ENCODE measurements at places on chromosomes 16 and 17.

- no peak for DNase-seq
Observed at GRCh38 chr16:88746506-88746905, 38.5 kb downstream of the PIEZO1 start.

DNA sequence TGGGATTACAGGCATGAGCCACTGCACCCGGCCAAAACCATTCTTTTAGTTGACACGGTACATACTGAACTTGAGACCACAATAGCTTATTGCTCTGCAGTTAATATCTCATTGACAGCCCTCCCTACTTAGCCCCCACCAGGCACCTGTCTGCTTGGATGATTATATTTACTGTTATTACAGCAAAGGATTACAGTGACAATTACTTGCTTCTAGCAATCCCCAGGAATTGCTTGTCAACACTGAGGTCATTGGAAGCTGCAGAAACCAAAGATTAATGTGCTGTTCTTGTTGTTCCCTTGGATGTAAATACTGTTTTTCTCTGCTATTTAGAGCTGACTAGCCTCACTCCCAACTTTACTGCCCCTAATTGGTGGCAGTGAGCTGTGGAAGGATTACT lies 211.2 kb downstream of the LGALS9B start:
- no peak for DNase-seq

- DNase-seq, result no peak
Observed at GRCh38 chr17:47702391-47702995, 8.5 kb downstream of the TBKBP1 start.

- no peak for DNase-seq
Observed at GRCh38 chr17:40485851-40486521, 15.4 kb downstream of the TNS4 start.

DNA sequence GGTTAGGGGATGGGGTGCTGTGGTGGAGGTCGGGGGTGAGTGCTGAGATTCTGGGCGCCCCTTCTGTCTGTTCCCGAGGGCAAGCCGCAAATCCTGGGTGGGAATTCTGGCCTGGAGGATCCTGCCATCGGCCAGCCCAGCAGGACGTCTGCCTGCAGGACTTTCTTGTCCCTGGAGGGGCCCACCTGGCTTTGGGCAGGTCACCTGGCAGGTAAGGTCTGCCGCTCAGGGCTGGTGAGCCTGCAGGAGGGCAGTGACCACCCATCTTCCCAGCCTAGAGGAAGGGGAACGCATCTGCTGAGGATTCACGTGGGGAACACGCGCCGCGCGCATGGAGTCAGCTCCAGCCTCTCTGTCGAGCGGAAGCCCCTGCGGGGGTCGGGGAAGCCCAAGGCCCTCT lies 5.4 kb downstream of the RNF222 start:
- DNase-seq, result no peak

DNA sequence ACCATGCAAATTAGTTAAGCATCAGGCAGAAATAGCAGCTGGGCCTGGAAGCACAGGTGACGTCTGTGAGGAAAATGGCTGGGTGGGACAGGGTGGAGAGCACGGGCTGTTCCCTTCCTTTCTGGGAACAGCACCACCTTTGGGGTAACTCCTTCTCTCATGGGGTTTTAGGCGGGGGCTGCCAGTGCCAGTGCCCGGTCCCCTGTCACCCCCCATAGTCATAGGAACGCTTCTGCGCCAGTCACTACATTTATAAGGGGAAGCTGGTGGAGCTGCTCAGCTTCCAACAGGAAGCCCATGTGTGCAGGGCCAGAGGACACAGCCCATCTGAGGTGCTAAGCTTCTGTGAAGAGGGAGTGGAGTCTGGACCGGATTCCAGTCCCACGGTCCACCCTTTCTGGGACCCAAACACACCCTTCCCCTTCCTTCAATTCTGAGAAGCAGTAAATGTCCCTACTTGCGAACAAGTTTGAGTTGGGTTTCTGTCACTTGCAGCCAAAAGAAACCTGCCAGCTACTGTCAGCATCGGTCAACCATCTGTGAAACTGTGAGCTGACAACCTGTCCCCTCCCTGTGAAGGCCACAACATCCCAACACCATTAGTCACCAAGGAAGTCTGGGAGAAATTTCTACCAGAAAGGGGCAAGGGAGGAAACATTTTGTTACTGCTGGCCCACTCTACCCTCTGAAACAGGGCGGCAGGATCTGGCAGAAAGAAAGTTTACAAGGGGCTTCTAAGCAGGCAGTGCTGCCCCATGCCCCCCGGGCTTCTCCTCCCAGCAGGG lies 86.0 kb upstream of the AMZ2 start:
- no peak for DNase-seq

Data from NCI-H1092 treated with DMSO at 0.1 percent for 48 hours (cell line).